ENCODE measurements at places on chromosomes 3 and 15.

- peak; percentile 9 for DNase-seq
Measured at GRCh38 chr3:140051019-140051957, 116.3 kb downstream of the CLSTN2 start.

DNA sequence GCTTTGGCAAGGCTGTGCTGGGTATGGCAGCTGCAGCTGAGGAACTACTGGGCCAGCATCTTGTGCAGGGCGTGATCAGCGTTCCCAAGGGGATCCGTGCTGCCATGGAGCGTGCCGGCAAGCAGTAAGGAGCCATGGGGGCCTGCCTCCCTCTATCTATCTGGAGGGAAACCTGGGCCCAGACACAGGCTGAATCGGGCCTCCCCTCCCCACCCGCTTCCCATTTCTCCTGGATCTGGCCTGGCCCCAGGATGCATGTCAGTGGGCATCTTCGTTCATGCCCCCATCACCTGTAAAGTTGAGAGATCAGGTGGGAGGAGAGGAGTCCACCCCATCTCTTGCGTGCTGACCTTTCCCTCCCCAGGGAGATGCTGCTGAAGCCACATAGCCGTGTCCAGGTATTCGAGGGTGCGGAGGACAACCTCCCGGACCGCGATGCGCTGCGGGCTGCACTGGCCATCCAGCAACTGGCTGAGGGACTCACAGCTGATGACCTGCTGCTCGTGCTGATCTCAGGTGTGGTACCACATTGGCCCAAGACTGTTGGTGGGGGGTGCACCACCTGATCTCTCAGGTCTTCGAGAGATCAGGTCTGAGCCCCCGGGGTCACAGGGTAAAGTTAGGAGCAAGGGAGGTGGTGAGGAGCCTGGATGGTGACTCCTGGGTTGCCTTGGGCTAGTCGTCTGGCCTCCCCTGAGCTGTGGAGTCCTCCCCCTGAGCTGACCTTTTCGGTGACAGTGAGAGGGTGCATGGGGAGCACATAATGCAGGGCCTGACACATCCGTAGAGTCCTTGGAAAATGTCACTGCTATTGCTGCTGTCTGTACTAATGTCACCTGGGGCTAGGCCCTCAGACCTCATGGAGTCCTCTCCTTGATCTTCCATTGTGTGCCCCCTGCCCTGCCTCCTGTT is 3.2 kb downstream of the GLYCTK start:
- DNase-seq = no peak

- DNase-seq = peak; percentile 28
Measured at GRCh38 chr15:82810061-82810889, 847 bp downstream of the WHAMM start.

GRCh38 chr3:72080095-72080494 is 295.1 kb upstream of the PROK2 start:
- DNase-seq = no peak

GRCh38 chr3:141542202-141542969 is 55.6 kb downstream of the RASA2 start:
- no peak for DNase-seq

GRCh38 chr3:28036599-28037575 is 204.5 kb upstream of the CMC1 start:
- no peak for DNase-seq

DNA sequence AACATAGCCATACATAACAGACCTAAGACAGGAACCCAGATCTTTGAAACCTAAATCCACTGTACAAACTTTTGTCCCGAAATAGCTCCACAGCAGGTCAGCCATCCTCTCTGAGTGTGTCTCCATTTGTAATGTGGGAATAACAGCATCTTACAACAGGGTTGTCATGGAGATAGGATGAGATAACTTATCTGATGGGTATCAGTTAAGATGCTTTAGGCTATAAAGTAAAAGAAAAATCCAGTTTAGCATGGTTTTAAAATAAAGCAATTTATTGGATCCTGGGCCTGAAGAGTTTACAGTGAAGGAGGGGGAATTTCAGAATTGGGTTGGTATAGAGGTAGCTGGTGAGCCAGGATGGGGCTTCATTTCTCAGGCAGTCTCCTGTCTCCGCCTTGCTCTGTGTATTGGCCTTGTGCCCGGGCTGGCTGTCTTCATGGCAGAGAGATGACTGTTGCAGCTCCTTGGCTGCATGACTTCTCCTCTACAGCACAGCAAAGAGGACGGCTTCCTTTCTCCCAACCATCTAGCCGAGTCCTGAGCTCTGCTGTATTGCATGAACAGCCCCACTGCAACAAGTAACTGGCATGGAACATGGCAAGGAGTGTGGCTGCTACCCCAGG is 131.9 kb upstream of the PROK2 start:
- no peak for DNase-seq

GRCh38 chr3:156201411-156202405 is 81.3 kb downstream of the KCNAB1 start:
- no peak for DNase-seq

GRCh38 chr3:152021951-152022461 is 148.6 kb downstream of the SUCNR1 start:
- DNase-seq = peak; percentile 46

DNA sequence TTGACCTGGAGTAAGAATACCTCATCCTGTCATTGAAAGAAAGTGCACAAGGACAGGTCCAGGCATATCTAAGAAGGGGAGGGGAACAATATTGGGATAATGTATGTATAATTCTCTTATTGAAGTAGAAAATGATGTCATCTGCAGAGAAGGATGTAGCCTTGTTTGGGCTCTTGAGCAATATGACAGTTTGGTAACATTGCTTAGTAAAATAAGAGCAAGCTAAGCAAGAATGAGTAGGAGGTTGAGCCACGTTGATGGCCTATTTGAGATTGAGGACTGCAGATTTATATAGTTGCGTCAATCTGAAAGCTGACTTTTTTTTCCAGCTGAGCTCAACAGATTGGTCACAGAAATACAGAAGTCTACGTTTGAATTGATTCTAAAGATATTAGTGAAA is 145.2 kb downstream of the FILIP1L start:
- no peak for DNase-seq

GRCh38 chr15:68650901-68651709 is 72.3 kb downstream of the CORO2B start:
- peak; percentile 52 for DNase-seq

DNA sequence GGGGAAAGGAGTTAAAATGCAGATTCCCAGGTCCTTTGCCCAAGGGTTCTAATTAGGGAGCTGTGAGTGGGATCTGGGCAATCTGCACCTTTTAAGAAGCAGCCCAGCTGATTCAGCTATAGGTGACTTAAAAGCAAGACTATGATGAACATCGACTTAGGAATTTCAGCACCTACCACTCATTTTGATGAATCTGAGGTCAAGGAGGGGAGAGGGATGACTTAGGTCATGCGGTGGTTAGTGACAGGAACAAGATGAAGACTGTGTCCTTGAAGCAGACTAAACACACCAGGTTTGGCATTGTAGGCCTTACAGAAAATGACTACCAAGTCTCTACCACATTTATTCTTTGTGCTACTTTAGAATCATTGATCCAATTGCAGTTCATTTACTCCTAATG is 196.3 kb downstream of the DTWD1 start:
- no peak for DNase-seq

GRCh38 chr3:187900993-187901755 is 155.9 kb upstream of the BCL6 start:
- DNase-seq = no peak

GRCh38 chr15:78604420-78604819 is 16.4 kb downstream of the CHRNA3 start:
- DNase-seq = no peak
